ENCODE measurements at places on chromosomes 5 and 9.

GRCh38 chr9:135038826-135039225 is 48.6 kb upstream of the OLFM1 start:
- no peak for DNase-seq

DNA sequence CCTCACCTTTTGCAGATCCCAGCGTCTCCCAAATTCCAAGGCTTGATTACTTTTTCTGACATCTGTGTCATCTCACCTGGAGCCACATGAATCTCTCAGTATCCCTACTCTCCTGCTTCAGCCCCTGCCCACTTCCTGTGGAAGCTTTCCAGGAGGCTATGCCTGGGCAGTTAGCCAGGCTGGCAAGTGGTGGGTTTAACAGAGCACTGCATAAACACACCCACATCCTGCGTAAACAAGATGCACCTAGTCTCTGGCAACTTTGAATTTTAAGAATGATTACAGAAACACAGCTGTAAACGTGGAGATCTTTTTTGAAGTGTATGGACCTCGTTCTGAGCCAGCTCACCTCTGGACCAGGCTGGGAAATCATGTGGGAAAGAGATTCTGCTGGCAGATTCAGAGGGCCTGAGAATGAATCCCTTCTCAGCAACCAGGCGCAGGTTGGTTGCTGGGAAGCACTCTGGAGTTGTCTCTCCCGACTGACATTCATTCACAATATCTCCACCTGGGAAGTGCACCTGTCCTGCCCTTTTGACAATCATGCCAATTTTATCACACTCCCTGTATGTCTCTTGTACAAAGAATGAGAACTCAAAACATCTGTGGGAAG is 55.7 kb upstream of the FANCC start:
- no peak for DNase-seq

DNA sequence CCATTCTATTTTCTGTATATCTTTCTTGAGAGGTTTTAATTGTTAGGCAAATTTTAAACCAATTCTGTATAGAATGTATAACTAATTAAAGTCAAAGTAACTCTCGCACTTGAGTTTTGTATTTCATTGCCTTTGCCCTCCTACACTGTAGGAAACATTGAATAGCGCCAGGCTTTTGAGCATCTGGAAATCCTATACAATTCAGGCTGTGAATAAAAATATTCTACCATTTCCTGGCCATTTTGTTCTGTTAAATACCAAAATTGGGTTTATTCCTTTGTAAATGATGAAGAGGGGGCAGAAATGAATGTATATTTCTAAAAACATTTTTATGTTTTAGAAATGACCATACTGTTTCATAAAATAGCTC is 571.8 kb upstream of the CLINT1 start:
- no peak for DNase-seq

DNA sequence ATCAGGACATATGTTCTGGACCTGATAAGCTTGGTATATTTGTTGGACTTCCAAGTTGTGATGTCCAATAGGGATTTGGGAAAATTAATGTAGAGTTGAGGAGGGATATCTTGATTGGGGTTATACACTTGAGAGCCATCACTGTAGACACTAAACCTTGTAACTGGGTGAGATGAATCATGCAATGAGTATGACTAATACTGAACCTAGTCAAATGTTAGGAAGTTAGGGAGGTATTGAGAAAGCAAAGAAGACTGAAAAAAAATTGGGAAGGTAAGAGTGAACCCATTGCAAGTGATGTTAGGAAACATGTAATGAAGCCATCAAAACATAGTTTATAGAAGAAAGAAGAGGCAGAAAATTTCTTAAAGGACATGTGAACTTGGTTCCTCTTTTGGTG is 668.4 kb upstream of the CDH9 start:
- DNase-seq: no peak

- DNase-seq: no peak
Observed at GRCh38 chr5:59799668-59800346, 93.7 kb downstream of the PDE4D start.

GRCh38 chr9:129620669-129621295 is at the start of gene C9orf50:
TSS of gene C9orf50 (minus strand) at chr9:129621101. CDS start at chr9:129620574, 527 bp downstream.
- no peak for DNase-seq

DNA sequence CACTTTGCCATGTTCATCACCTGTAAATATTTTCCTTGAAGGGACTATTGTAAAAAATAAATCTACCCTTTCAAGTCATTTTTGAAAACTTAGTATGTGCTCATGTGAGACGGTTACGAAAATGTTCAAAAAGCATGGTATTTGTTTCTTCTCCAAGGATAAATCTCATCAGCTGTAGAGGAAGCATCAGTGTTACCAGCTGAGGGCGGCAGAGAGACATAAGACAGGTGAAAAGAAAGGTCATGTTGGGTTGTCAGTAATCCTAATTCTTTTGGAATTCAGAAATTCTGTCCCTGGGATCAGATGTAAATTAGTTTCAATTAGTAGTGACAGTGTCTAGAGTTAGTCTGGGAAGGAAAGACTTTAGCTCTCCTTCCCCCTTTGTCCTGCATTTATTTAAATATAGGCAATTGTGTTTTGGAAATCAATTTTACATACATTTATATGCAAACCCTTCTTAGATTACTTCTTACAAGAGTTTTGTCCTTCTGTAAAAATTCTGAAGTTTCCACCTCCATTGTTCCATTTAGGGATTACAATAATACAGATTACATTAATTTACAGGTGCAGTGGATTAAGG is 791.9 kb upstream of the CDH6 start:
- no peak for DNase-seq

DNA sequence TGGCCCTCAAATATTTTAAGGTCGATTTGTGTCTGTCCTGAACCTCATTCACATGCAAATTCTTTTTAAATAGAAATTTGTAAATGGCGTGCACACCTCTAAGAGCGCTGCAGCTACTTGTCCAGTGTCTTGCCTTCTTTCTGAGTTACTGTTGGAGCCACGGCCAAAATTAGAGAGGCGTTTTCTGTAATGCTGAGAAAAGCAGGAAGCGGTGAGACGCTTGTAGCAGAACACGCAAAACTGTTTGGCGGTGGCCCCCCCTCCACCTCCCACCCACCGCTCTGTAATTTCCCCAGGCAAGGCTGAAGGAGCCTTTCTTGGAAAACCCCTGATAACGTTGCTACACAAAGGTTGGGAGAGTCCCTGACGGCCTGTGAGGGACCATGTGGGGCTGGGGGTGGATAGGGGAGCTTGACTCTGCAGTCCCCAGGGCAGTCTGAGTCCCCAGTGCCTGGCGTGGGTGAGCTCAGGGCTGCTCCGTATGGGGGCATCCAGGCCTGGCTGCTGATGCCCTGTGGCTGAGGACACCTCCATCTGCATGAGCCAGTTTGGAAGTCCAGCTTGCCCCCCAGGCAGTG is 96.5 kb downstream of the GADD45G start:
- no peak for DNase-seq

DNA sequence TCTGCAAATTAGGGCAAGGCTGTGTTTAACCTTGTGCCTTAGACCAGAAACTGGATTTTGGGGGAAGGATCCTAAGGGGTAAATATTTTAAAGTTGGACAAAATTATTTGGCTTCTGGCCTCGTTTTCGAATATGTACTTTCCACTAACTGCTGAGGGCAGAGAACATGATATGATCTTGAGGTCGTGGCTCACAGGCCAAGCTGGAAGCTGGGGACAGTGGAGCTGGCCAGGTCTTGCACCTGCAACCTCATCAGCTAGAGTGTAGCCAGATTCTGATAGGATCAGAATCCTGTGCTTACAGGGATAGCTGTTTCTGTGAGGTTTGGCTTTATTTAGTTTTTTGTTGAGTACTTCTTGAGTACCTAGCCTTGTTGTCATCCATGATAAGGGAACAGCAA is 24.9 kb downstream of the MAN2A1 start:
- no peak for DNase-seq

- no peak for DNase-seq
Observed at GRCh38 chr5:96335873-96336272, 97.2 kb downstream of the PCSK1 start.

GRCh38 chr9:69379270-69379982 is 54.4 kb downstream of the ENTREP1 start:
- DNase-seq: no peak

DNA sequence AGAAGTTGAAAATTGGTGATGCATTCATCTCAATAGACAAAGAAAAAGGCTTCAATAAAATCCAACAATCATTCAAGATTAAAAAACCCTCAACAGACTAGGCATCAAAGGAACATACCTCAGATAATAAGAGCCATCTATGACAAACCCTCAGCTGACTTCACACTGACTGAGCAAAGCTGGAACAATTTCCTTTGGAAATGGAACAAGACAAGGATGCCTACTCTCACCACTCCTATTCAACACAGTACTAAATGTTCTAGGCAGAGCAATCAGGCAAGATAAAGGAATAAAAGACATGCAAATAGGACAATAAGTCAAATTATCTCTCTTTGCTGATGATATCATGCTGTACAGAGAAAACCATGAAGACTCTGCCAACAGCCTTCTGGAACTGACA is 1188.1 kb downstream of the DTWD2 start:
- no peak for DNase-seq

GRCh38 chr9:129586245-129586644 is 34.7 kb downstream of the C9orf50 start:
- DNase-seq: no peak

DNA sequence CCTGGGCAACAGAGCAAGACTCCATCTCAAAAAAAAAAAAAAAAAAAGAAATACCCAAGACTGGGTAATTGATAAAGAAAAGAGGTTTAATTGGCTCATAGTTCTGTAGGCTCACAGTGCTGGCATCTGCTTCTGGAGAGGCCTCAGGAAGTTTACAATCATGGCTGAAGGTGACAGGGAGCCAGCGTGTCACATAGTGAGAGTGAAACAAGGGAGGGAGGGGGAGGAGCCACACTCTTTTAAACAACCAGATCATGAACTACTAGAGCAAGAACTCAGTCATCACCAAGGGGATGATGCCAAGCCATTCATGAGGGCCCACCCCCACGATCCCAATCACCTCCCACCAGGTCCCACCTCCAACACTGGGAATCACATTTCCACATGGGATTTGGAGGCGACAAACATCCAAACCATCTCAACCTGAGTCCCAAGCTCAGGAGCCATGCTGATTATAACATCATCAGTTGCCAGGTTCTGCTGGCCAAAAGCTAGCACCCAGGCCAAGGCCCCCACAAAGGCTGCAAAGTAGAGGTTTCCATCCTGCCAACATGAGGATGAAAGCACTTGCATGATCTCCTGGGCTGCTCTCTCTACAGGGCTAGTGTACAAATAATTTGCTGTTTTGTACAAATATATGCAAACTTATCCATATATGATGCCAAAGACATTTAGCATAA is 15.3 kb downstream of the DENND1A start:
- no peak for DNase-seq

DNA sequence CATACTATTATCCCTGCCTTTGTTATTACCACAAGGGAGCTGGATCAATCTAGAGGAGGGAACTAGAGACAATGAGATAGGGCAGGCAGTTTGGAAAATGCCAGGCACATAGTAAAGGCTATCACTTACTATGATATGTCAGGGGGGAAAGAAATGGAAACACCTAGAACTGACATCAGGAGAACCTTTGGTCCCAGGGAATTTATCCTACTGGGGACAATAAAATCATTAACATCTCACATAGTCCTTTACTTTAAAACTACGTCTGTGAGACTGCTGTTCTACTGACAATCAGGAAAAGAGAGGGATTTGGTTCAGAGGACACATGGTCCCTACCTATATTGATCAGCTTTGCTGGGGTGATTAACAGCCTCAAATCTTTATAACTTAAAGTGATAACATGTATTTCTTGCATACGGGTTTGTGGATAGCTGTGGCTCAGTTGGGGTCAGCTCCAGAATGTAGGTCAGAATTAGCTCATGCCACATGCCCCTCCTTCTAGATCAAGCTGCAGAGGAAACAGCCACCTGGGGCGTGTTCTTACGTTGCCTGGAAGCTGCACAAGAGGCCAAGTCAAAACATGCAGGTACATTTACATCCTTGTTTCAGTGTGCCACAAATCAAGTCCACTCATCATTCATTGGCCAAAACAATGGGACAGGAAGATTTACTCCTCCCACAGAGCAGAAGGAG is 43.9 kb upstream of the ALDOB start:
- no peak for DNase-seq

GRCh38 chr5:41748631-41749030 is 121.6 kb downstream of the OXCT1 start:
- DNase-seq: no peak

- DNase-seq: no peak
Observed at GRCh38 chr9:744790-745484, 96.6 kb upstream of the DMRT1 start.

- no peak for DNase-seq
Observed at GRCh38 chr9:23492126-23493002, 333.7 kb downstream of the ELAVL2 start.

- DNase-seq: no peak
Observed at GRCh38 chr5:147045290-147045689, 166.7 kb upstream of the PPP2R2B start.

DNA sequence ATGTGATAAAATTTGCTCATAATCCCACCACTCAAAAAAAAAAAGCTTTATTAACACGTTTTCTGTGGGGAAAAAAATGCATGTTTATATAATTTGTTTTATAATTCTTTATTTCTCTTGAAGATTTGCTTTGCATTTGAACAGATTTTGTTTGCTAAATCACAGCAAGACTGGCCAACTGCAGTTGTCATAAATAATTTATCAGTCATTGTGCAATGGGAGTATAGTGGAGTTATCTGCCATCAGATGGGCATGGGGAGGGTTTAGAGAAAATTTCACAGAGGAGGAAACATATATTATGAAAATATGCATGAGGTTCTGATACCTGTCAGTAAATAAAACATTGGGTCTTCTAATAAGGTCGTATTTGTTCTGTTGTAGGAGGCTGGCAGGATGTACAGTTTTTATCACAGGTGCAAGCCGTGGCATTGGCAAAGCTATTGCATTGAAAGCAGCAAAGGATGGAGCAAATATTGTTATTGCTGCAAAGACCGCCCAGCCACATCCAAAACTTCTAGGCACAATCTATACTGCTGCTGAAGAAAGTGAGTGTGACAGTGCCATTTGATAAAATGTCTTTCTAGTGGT is 23.8 kb downstream of the HSDL2 start:
- no peak for DNase-seq

- no peak for DNase-seq
Observed at GRCh38 chr9:129283705-129284606, 105.9 kb upstream of the IER5L start.

GRCh38 chr5:36200513-36200912 is 41.2 kb downstream of the NADK2 start:
- DNase-seq: no peak
